ENCODE measurements at places on chromosomes 3 and 15.

GRCh38 chr15:79897701-79898113 is 893 bp upstream of the MTHFS start:
- DNase-seq = no peak

GRCh38 chr3:114178770-114179368 is at the start of gene DRD3:
TSS of gene DRD3 (minus strand) at chr3:114179052. CDS start at chr3:114171992, 7,060 bp downstream.
- DNase-seq = no peak

- DNase-seq = no peak
Measured at GRCh38 chr15:92801774-92802464, 98.2 kb upstream of the CHD2 start.

DNA sequence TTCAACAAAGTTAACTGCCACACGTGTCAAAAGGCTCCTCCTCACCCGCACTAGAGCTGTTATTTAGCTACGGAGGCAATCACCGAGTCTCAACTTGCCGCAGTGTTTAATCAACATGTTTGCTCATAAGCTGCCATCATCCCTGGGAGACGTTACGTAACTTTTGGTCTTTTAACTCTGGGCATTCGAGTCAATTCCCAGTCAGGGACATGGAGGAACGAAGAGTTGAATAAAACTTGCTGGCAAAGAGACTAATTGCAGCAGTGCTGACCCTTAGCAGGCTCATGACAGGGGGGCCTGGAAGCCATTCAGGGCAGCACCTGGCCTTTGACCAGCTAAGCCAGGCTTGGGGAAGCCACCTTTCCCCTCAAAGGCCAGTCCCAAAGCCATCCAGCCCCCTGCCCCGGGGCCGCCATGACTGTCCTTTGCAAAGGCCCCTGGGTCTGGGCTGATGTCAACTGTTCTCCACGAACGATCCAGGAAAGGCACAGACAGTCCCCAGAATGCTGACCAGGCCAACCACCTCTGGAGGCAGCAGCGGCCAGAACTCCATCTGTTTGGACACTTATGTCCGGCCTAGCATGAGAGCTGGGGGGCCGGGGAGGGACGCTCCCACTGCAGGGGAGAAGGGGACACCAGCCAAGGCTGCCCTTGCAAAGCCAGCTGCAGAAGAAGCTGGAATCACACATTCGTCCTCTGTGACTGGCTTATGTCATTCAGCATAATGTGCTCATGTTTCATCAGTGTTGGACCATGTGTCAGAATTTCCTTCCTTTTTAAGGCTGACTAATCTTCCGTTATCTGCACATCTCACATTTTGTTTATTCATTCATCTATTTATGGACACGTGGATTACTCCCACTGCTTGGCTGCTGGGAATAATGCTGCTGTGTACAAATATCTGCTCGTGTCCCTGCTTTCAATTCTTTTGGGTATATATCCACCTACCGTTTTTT is 43.7 kb downstream of the PCSK6 start:
- no peak for DNase-seq

DNA sequence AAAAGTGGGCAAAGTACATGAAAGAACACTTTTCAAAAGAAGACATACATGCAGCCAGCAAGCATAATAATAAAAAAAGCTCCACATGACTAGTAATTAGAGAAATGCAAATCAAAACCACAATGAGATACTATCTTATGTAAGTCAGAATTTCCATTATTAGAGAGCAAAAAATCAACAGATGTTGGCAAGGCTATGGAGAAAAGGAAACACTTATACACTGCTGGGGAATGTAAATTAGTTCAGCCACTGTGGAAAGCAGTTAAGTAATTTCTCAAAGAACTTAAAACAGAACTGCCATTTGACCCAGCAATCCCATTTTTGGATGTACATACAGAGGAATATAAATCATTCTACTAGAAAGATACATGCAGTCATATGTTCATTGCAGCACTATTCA is 360.7 kb downstream of the NSUN3 start:
- no peak for DNase-seq

DNA sequence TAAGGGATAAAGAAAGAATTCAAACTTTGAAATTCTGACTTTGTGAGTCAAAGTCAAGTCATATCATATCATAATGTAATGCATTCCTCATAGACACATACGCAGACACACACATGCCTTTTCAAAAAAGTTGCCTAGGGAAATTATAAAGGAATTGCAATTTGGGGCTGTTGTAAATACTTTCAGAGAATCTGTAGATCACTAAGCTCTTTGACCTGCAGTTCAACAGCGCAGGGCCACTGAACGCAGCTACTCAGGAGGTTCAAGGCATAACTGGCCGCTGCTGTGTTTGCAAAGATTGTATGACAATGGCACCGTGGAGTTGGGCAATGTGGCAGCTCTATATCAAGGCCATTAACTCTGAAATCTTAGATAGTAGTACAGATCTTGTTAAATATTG is 188.4 kb upstream of the THRB start:
- DNase-seq = no peak

GRCh38 chr15:27241943-27242342 is 271.0 kb downstream of the GABRG3 start:
- no peak for DNase-seq

- DNase-seq = no peak
Measured at GRCh38 chr15:95887666-95888390, 442.7 kb upstream of the NR2F2 start.

GRCh38 chr3:124802702-124803101 is 72.5 kb downstream of the UMPS start:
- no peak for DNase-seq

- DNase-seq = no peak
Measured at GRCh38 chr3:50304601-50305000, 1.2 kb upstream of the HYAL1 start.

DNA sequence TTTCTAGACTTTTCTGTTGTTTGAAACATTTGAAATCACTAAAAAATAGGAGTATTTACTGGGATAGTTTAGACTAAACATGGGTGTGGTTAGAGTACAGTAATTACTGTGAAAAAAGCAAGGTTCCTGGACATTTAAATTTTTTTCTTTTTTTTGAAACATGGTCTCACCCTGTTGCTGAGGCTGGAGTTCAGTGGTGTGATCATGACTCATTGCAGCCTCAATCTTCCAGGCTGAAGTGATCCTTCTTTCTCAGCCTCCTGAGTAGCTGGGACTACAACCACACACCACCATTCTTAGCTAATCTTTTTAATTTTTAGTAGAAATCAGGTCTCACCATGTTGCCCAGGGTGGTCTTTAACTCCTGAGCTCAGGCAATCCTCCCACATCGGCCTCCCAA is 20.4 kb upstream of the CELF6 start:
- DNase-seq = no peak

GRCh38 chr3:52498137-52499054 is 3.3 kb downstream of the STAB1 start:
- no peak for DNase-seq

- no peak for DNase-seq
Measured at GRCh38 chr15:68755731-68756130, 65.0 kb downstream of the ANP32A start.

GRCh38 chr3:34015204-34016142 is 217.0 kb downstream of the PDCD6IP start:
- DNase-seq = no peak

DNA sequence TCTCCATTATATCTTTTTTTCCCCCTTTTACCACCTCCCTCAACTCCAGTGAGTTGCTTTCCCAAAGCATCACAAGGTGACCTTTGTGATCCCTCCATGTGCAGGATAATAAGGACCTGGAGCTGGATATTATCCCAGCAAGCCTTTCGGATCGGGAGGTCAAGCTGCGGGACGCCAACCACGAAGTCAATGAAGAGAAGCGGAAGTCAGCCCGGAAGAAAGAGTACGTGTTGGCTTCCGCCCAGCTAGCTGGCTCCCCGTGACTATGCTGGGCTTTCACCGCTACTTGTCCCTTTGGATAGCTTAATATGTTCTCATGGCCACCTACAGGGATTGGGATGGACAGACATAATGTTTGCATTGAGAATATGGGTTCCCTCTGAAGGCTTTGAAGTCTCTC is 273.7 kb upstream of the UMPS start:
- DNase-seq = no peak

DNA sequence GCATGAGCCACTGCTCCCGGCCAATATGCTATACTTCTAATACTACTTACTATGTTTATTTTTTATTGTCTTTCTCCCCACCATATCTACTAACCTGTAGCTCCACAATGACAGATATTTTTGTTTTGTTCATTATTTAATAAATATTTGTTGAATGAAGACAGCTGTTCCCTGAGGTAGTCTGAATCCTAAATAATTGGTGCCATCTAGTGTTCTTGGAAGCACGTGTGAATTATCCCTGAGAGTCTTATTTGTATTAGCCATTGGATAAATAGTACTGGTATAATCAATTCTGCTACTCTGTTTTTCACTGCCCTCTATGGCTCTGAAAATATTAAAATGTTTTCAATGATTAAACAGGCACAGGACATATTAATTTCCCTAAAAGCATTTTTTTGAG is 5.6 kb upstream of the APPL1 start:
- DNase-seq = no peak

- no peak for DNase-seq
Measured at GRCh38 chr3:138203938-138204337, 16.8 kb downstream of the ARMC8 start.

DNA sequence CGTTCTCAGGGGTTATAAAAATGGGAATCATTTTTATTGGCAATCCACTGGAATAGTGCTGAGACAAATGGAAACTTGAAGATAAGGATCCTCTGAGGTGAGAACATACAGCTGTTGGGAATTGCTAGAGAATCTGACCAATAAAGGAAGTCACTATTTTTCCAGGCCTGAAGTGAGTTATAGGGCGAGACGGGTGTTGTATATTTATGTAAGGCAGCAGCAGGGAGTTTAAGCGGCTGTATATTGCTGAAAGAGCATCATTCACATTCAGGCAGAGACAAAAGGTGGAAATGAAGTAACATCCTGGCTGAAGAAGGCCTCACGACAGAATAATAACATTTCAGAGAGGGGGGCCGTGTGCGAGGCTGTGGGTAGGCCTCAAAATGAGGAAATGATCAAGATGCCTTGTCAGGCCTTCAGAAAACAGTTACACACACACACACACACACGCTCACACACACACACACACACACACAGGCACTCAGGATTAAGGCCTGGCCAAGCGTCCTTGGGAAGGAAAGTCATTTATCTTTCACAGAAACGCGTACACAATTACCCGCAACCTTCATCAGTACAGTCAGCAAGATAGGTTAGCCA is 964.9 kb upstream of the NR2F2 start:
- no peak for DNase-seq

DNA sequence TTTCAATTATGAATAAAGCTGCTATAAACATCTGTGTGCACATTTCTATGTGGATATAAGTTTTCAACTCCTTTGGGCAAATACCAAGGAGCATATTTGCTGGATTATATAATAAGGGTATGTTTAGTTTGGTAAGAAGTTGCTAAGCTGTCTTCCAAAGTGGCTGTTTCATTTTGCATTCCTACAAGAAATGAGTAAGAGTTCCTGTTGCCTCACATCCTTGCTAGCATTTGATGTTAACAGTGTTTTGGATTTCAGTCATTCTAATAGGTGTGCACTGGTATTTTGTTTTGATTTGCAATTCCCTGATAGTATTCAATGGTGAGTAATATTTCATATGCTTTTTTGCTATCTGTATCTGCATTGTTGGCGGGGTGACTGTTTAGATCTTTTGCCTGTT is 120.7 kb upstream of the MDFIC2 start:
- no peak for DNase-seq

- no peak for DNase-seq
Measured at GRCh38 chr15:91376038-91376437, 276.0 kb downstream of the SV2B start.

DNA sequence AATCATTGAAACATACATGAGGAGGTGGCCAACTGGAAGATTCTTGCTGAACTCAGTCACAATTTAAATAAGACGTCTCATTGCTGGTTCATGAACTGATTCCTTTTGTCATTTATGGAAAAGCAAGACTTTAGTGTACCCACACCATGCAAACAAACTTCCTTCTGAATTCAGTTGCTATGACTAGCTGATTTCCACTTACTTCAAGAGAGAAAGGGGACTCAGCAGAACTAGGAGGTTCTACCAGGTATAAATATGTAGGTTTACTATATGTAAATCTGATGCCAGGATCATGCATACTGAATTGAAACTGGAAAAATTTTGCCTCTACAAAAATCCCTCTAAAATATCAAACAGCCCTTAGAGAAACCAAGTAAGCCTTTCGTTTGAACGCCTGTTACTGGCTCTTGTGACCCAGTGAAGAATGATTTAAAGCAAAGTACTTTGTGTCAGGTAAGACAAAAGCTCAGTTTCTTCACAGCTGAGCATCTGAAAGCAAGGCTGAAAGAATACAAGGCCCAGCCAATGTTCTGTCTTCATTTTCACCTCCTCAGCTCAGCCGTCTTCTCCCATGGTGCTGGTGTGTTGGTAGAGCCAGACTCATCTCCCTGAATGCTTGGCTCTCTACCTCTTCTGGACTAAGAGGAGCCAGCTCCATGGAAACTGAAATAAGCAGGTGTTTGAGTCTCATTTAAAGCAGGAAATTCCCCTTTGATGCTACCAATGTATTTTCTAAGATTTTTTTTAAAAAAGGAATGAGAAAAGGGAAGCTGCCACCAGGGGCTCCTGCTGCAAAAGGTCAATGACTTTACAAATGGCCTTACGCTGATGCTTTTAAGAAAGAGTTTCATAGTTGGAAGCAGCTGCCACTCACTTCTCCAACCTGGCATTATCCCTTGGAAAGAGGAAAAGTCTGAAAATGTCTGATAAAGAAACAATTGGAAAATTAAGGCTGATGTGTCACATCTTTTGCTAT is 301.6 kb downstream of the EFHB start:
- DNase-seq = no peak

DNA sequence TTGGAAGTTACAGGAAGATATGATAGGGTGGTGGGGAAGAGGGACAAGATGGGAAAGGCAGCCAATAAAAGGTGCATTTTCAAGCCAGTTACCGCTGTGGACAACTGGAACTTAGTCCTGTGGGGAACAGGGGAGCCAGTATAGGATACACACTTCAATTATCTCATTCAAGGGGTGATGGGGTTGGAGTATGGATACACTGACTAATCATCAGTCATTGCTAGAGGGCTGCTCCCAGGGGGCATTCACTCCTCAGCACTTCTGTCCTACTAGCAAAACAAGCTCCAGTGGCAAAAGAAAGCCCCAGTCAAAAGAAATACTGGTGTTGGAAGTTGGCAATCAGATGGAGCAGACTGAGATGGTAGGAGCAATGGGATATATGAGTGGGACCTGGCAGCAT is 183.4 kb upstream of the GADL1 start:
- no peak for DNase-seq

GRCh38 chr3:67601385-67601784 is 53.0 kb downstream of the SUCLG2 start:
- no peak for DNase-seq

- DNase-seq = no peak
Measured at GRCh38 chr15:50181969-50182218, at the start of gene SLC27A2. TSS of gene SLC27A2 (plus strand) at chr15:50182196. CDS start at chr15:50182428, 232 bp downstream.

- no peak for DNase-seq
Measured at GRCh38 chr3:9316881-9317361, 45.9 kb upstream of the THUMPD3 start.

GRCh38 chr3:137324114-137324513 is 366.3 kb downstream of the IL20RB start:
- no peak for DNase-seq
